ENCODE measurements at places on chromosomes 2 and 18.

GRCh38 chr2:10223932-10224720, 78.6 kb upstream of the HPCAL1 start:
- DNase-seq: no peak

GRCh38 chr2:96771796-96772618, 11.3 kb downstream of the CNNM4 start:
- DNase-seq: no peak

DNA sequence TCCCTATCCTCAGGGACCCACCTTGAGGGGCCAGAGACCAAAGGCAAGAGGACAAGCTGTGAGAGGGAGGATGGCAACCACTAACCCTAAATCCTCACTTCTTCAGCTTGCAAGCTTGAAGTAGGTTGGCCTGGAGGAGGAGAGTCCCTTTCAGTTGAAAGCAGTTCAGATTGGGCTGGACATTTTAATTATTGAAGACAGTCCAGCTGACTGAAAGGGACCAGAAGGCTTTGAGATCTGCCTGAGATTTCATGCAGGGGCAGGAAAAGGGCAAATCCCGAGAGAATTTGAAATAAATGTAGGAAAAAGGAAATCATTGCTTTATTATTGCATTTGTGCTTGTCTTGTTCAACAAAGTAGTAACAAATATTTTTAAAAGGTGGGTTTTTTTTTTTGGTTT, 118.9 kb upstream of the STON1 start:
- DNase-seq: no peak

DNA sequence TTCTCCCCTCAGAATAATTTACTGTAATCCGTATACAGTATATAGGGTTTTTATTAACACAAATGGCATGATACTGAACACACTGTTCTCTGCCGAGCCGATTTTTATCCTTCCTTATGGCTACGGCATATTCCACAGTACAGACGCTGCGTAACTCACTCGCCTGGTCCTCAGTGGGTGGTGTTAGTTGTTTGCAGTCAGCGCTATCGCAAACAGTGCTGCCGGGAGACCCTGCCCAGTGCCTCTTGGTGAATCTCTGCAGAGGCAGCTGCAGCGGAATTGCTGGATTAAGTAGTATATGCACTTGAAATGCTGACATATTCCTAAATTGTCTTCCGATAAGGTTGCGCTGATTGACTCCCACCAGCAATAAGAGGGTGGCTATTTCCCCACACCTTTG, 73.9 kb downstream of the MARCO start:
- no peak for DNase-seq

- DNase-seq: no peak
Observed at GRCh38 chr2:37688771-37689468, 17.5 kb upstream of the CDC42EP3 start.

DNA sequence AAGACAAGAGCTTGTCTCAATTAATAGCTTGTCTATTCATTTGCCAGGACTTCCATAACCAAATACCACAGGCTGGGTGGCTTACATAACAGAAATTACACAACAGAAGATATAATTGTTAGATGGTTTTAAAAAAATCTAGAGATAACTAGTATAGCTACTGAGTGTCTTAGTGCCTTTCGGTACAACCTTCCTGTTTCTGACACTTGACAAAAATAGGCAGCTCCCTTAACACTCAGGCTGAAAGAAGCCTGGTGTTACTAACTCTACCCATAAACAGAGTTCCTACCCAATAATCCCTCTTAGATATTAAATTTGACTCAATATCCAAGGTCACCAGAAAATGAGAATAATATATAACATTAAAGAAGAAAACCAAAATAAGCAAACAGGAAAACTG, 129.7 kb downstream of the BARD1 start:
- no peak for DNase-seq

- no peak for DNase-seq
Observed at GRCh38 chr18:74451148-74451547, 6.0 kb downstream of the DIPK1C start.

- no peak for DNase-seq
Observed at GRCh38 chr2:217910875-217911212, 92.0 kb downstream of the TNS1 start.

DNA sequence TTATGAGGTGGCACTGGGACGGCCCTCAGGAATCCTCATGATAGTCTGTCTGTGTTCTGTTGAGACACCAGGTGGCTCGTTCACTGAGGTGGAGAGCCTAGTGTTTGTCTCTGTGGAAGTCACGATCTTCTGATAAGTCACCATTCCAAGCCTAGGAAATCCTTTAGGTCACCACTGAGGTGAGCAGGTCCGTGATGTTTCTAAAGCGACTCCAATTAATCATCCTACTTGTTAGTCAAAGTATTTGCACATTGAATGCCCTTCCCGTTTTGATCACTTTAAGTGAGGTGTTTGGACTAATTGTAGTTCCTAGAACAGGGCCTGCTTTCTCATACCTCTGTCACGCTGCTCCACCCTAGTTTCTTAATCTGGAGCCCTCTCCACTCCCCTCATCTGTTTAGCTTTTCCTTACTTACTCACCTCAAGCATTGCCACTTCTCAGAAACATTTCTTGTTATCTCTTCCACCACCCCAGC, 28.0 kb upstream of the DSG3 start:
- no peak for DNase-seq

- no peak for DNase-seq
Observed at GRCh38 chr2:10438688-10439087, 9.4 kb downstream of the ODC1 start.

GRCh38 chr2:190182071-190182524, 119.6 kb upstream of the MSTN start:
- no peak for DNase-seq

GRCh38 chr2:25402477-25402876, 60.8 kb upstream of the DNMT3A start:
- no peak for DNase-seq

- no peak for DNase-seq
Observed at GRCh38 chr2:216632952-216633615, at the start of gene IGFBP2. IGFBP2 (plus strand) TSS chr2:216633420; CDS start chr2:216633524, 104 bp downstream.

DNA sequence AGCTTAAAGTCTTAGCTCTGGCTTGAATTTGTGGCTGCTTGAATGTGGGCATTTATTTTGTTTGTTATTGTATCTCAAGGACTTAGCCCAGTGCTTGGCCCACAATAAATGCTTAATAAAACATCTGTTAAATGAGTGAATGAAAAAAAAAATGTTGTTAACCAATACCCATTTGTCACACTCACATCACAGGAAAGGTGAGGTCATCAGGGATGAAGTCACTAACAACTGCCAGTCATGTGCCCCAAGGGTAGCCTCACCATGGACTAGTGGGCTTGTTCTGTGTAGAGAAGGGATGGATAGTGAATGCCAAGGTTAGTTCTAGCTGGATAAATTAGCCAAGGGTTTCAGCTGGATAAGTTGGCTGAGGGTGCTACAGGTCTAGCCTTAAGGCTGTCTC, 3.0 kb downstream of the NRBP1 start:
- DNase-seq: peak; percentile 57

- DNase-seq: no peak
Observed at GRCh38 chr18:76264876-76265250, 230.2 kb downstream of the ZNF516 start.
